ENCODE measurements at places on chromosomes 2 and 18.

DNA sequence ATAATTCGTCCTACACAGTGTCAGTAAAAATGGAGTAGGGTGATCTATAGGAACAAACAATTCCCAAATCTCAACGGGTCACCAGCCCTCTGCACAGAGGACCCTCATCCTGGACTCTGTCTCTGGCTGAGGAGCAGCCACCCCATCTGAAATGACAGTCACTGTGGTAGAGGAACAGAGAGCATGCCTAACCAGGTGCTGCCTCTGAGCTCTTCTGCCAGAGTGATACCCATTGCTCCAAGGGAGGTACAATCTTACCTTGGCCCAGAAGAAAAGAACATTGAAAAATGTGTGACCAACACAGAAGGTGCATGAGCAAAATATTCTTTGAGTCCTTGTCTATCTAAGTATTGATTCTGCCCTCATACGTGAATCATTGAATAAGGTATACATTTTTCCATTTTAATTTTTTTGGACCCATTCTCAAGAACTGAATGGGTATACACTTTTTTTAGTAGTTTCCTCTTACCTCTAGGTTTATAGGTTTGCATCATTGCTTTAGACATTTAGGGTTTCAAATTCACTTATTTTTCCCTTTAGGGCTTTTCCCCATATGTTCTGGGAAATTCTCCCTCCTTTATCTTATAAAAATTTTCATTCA is 8.7 kb downstream of the SP140 start:
- DNase-seq = no peak

DNA sequence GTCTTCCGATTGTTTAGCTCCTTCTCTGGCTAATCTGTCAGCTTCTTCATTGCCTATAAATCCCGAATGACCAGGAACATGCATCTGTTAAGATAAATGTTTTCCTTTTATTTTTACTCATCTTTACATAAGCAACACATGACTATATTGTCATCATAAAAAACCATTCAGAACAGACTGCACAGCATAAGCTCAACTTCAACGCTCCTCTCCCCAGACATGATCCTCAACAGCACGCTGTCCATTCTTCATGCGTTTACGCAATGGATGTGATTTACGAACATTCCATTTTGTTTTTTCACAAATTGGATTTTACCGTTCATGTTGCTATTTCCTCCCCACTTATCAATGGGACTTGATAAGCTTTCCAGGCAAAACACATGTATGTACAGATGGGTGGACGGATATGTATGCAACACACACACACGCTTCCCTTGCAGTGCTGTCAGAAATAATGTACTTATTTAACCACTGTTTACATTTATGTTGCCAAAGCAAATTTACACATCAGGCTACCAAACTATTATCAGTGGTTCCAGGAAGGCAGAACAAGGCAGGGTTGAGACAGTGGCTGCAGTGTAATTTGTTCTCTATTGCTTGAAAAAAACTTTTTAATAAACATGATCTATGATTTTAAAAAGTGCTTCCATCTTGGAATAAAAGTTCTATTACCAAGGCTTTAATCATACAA is 12.2 kb downstream of the RNASEH1 start:
- DNase-seq = no peak

GRCh38 chr2:85800586-85800985 is 46.8 kb downstream of the ATOH8 start:
- no peak for DNase-seq

DNA sequence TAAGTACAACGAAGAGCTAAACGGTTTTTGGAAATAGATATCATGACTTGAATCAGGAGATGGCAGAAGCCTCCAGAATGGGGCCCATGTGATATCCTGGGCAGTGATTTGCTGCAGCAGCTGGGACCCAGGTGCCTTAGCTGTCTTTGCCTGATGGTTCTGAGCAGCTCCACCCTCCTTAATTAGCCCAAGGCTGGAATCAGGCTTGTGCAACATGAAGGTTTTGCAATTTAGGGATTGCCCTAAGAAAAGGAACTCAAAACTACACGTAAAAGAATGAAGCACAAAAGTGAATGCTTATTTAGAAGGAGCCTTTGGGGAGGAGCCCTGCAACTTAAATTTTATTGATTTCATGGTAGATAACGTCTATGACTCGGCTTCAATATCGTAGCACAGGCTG is 17.3 kb upstream of the CNDP2 start:
- DNase-seq = no peak

- no peak for DNase-seq
Observed at GRCh38 chr2:2837746-2838547, 506.9 kb upstream of the MYT1L start.

- DNase-seq = no peak
Observed at GRCh38 chr2:239693761-239694415, 293.1 kb upstream of the HDAC4 start.

DNA sequence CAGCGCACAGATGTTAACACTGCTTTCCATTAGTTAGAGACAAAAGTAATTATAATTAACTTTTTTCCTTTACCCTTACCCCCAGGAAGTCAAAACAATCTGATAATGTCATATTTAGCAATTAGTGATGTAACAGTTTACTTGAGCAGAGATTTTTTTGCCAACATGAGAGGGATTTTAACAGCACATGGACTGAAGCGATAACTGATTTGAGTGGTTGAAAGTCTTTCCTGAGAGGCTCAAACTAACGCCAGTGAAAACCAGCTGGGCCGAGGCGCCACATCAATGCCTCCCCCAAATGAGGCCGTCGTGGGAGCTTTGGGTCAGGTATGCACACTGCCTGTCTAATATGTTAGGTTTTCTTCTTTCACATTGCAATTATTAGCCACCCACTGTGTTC is 469.9 kb upstream of the SMIM21 start:
- no peak for DNase-seq

- no peak for DNase-seq
Observed at GRCh38 chr2:66362701-66363100, 72.2 kb upstream of the MEIS1 start.

DNA sequence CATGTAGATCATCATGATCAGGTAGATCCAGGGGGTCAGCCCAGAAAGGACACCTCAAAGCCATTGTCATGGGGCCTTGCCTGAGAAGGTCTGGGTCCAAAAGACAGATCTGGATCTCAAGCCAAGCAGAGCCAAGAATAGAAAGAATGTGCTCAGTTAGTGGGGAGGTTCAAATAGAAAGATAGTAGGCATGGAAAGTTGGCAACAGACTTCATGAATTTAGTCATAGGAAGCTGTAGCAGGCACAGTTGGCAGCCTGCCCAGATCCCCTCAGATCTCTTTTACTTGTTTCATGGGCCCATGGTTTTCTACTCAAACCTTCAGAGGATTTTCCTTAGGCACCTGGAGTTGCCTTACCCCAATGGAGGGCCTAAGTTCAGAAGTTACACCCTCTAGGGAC is 767.0 kb downstream of the SLC4A3 start:
- no peak for DNase-seq

DNA sequence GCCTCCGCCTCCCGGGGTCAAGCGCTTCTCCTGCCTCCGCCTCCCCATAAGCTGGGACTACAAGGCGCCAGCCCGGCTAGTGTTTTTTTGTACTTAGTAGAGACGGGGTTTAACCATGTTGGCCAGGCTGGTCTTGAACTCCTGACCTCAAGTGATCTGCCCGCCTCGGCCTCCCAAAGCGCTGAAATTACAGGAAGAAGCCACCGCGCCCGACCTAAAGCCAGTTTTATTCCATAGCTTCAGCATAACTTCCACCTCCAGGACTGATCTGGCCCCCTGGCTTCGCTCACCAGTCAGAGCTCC is 783 bp upstream of the TXNL4A start:
- DNase-seq = no peak

DNA sequence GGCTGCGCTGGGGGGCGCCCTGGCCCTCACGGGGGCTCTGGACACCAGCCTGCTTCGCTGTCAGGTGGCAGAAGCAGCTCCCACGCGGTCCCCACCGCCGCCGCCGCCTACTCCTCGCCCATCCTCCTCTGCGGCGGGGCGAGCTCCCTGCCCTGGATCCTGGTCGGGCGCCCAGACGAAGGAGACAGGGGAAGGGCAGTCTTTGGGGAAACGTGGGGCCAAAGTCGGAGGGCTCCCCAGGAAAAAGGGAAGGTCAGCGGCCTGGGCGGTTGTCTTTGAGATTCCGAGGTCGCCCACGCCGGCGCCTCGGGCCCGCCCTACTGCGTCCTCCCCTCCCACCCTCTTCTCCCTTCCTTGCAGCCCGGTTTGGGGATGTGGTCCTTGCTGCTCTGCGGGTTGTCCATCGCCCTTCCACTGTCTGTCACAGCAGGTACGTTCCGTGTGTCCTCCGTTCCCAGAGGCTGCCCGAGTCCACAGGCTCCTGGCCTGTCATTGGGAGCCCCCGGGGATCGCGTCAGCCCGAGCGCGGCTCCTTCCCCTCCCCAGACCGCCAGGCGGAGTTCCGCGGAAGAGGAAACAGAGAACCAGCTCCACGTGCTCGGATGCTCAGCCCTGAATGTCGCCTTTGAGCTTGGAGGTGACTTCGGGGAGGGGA is 800 bp downstream of the IL1RL2 start:
- DNase-seq = no peak

- DNase-seq = no peak
Observed at GRCh38 chr2:188600536-188601210, 309.0 kb downstream of the GULP1 start.

- DNase-seq = no peak
Observed at GRCh38 chr2:103451283-103451682, 689.5 kb downstream of the TMEM182 start.

DNA sequence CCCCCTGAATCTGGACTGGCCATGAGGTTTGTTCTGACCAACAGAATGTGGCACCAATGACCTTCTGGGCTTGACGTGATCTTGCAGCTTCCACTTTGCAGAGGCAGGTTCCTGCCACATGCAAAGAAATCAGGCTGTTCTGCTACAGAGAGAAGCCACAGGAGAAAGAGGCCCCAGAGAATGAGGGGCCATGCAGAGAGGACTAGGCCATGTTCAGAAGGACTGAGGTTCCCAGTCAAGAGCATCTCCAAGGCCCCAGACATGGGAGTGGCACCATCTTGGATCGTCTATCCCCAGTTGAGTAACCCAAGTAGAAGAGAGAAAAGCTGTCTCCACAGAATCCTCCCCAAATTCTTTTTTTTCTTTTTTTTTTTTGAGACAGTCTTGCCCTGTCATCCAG is 131.1 kb downstream of the ZBTB7C start:
- no peak for DNase-seq

DNA sequence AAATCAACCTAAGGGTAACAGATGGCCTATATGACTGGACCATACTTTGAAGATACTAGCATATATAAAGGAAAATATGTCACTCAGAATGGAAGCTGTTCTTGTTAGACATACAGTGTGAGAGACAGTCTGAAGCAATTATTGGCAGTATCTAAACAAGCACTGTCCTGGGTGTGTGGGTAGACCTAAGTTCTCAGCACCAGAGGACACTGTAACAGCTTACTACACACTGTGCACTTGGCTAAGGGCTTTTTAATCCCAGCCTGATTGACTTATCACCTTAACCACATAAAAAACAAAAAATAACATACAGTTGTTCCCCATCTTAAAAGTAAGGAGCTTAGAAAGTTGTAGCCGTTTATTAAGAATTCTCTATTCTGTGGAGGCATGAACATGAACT is 1066.1 kb upstream of the FANCL start:
- no peak for DNase-seq

DNA sequence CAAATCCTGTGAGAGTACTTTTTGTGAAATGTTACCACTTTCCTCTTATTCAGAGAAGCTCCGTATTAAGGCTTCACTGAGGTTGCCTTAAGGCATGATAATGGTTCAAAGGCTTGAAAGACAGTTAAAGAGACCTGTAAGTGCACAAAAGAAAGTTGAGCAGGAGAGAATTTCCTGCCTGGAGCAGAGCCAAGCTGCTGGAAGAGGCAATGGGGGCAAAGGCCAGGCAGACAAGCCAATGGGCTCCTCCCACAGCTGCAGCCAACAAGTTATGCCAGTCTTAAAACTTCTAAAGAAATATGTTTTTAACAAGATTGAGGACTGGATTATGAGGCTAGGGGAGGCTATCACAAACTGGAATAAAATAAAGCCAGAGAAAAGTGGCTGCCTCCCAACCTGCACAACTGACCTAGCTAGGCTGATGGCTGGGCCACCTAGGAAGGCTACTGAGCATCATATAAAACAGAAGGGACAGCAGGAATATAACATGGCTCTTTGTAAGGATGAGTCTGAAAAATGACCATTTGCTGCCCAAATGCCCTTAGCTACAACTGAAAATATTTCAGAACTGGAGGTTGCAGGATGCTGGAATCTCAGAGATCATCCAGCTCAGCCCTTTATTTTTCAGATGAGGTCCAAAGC is 2.1 kb downstream of the IL1B start:
- DNase-seq = no peak

- no peak for DNase-seq
Observed at GRCh38 chr18:73235491-73235890, 367.7 kb upstream of the NETO1 start.

DNA sequence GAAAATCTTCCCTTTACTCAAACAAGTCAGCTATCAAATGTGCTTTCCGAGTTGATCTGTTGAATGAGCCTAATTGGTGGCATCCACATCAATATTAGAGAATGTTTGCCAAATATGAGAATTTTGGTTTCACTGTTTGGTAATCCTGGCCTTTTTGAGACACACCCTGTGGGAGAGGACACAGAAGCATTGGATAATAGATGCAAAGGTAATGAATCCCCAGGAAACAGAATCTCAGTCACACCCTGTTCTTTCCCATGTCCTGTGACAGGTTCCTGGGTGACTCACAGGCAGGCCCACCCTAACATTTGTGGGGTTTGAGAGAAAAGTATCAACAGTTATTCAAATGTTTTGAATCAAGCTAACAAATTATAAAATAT is 99.8 kb upstream of the PELI1 start:
- DNase-seq = no peak

DNA sequence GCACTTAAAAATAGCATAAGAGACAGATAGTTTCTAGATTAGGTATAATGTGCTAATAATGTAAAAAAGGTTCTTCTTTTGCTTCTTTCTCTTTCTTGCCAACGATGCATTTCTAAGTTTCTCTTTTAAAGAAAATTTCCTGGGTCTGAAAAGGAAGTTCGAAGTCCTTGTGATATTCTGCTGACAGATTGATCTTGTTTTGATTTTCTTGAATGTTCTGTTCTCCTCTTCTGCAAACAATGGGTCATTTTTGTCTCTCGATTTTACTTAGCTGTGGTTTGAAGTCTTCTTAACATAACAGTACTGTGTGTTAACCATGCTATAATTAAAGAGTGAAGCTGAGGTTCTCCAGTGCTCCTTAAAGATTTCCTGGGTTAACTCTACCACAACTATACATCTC is 61.1 kb upstream of the ACYP2 start:
- DNase-seq = no peak

- no peak for DNase-seq
Observed at GRCh38 chr2:112630268-112630667, 15.5 kb upstream of the SLC20A1 start.

GRCh38 chr2:124563426-124563825 is 538.3 kb downstream of the CNTNAP5 start:
- no peak for DNase-seq

GRCh38 chr2:73896362-73897239 is 3.8 kb downstream of the ACTG2 start:
- peak; percentile 5 for DNase-seq

- DNase-seq = no peak
Observed at GRCh38 chr2:224151161-224151560, 112.1 kb upstream of the SERPINE2 start.
